ENCODE measurements at places on chromosomes 11 and 22.

- DNase-seq, result no peak
Measured at GRCh38 chr11:130449996-130450769, 1.7 kb downstream of the ADAMTS15 start.

DNA sequence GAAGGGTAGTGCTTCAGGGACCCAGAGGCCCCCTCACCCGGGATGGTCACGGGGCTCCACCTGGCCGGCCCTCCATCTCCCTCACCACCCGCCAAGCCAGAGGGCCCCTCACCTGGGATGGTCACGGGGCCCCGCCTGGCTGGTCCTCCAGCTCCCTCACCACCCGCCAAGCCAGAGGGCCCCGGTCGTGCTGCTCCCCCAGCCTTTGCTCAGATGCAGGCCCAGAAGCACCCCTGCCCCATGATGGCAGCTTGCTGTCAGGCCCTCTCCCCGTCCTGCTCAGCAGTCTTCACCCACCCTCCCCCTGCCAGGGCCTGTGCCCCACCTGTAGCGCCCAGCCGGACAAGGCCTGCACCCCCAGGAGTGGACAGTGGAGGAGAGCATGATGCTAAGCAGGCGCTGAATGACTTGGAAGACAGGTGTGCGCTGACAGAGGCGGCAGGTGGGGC is 7.3 kb downstream of the DENND6B start:
- no peak for DNase-seq

DNA sequence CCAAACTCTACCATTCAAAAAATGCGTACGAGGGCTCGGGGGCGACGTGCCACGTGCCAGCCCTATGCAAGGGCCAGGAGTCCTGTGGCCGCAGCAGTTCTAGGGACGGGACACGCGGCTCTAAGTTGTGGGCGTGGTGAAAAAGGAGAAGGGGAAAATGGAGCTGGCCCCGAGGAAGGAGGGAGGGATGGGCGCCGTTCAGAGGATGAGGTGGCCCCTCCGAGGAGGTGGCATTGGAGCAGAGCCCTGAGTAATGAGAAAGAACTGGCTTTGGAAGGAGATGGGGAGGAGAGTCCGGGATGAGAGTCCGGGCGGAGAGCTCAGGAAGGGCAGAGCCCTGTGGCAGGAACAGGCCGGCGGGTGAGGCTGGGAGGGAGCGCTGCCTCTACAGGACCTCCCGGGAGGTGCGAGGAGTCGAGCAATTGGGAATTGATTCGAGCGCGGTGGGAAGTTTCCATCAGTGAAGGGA is 21.0 kb downstream of the OTUB1 start:
- no peak for DNase-seq

DNA sequence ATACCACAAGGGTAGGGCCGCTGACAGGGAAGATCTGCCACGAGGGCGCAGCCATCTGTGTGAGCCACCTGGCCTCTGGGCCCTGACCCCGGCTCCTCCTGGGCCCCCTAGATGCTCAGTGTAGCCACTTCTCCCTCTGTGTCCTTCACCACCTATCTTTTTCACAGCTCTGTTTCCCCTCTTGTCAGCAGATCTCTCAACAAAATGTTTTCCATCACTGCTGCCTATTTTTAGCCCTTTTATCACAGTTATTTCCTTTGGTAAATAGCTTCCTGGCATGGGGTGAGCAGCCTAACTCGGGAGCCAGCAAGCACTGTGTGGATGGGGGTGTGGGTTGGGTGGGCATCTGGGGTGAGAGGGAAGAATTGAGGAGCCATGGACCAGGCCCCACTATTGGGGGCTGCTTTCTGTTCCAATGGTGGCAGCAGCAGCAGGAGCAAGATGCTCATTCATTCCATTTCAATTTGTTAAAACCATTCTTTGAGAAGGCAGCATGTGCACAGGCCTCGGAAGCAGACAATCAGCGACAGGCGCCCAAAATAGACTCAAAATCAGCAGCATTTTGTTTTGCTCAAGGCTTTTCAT is 135.2 kb upstream of the NAV2 start:
- no peak for DNase-seq

DNA sequence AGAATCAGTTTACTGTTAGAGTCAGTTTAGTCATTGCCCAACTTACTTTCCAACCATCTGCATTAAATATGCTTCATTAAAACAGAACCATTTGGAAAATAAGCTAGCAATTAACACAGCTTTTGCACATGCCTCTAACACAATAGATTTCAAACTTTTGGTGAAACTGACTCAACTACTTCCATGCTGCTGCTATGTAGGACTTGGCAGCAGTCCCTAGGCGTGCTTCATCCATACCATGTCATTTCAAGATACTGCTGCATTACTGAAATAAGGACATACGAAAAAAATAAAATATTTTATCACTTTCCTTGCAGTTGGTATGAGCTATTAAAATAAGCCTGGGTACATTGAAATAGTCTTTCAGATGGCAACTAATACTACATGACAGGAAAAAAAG is 65.5 kb upstream of the SOX6 start:
- DNase-seq, result no peak
